ENCODE measurements at places on chromosomes 16 and 17. TPM values are rescaled to one million over a fixed set of nuclear protein-coding genes. Genes with fewer than 3 reads are reported as not detected.

- DNase-seq = no peak
Measured at GRCh38 chr16:12643034-12643455, 160.6 kb downstream of the CPPED1 start.

DNA sequence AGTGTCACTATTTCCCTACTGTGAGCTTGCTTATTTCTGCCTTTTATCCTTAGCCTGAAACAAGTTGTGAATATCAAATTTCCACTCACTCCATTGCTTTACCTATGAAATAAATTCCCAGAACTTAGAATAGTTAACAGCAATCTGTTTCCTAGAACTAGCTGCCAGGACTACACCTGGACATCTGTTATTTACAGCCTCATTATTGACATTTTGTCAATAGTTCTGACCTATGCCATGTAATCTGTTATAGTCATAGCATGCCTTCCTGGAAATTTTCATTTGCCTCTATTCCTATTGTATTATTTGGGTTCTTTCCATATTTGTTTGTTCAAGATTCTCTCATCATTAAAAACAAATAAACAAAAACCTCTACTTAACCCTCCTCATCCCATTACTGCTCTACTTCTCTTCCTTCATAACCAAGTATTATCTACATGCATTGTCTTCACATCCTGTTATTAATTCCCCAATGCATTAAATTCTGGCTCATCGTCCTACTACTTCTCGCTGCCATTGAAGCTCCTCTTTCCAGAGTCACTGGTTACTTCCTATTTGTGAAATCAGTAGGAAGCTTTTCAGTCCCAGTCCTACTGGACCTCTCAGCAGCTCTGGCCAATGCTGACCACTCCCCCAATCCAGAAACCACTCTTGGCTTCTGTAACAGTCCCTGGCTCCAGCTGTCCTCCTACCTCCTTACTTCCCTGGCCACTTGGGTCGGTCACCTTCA is 55.3 kb downstream of the PIGL start:
- DNase-seq = no peak

C17orf50 gene
- total RNA-seq = not detected

- peak; percentile 80 for DNase-seq
Measured at GRCh38 chr16:22318690-22319358, 21.6 kb downstream of the POLR3E start.

C16orf74 gene
- 0.46 TPM for total RNA-seq

- peak; percentile 13 for DNase-seq
Measured at GRCh38 chr16:27851586-27851985, 211.9 kb downstream of the GSG1L start.

RNF112 gene
- total RNA-seq = 0.84 TPM

GRCh38 chr16:73384506-73385089 is 336.7 kb upstream of the ZFHX3 start:
- DNase-seq = no peak

DNA sequence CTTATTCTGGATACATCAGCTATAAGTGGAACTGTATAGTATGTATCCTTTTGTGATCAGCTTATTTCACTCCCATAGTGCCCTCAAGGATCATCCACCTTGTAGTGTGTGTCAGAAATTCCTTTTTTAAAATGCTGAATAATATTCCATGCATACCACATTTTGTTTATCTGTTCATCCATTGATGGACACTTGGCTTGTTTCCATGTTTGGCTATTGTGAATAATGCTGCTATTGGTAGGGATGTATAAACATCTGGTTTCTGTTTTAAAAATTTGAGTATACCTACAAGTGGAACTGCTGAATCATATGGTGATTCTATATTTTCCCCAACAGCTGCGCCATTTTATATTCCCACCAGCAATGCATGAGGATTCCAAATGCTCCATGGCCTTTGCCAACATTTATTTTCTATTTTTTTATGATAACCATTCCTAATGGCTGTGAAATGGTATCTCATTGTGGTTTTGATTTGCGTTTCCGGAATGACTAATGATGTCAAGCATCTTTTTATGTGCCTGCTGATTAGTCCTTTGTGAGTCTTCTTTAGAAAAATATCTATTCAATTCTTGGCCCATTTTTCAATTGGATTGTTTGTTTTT is 11.6 kb downstream of the RCVRN start:
- no peak for DNase-seq

DNA sequence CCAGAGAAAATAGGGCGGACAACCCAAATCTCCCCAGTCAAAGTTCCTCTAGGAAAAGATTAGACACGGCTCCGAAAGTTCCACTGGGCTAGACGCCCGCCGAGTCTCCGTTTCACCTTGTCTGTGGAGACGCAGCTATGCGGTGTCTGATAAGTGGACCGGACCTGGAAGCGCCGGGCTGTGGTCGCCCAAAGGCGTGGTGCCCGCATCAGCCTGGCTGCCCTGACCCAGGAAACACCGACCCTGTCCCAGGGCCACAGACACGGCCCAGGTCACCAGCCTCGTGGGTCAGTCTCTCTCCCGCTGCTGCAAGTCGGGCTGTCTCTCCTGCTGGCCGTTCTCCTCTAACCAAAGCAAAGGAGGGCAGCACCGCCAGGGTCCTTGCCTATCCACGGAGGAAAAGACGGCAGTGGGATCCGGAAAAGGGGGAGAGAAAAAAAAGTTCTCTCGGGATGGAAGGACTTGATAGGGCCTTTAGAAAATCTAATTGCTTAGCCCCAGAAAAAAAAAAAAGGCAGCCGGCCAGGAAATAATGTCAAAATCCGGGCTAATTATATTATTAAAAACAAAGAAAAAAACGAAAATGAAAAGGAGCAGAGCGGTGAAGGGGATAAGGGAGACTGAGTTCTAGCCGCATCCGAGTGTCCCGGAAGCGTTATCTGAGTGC is 13.9 kb upstream of the FOXF1 start:
- DNase-seq = no peak

DNA sequence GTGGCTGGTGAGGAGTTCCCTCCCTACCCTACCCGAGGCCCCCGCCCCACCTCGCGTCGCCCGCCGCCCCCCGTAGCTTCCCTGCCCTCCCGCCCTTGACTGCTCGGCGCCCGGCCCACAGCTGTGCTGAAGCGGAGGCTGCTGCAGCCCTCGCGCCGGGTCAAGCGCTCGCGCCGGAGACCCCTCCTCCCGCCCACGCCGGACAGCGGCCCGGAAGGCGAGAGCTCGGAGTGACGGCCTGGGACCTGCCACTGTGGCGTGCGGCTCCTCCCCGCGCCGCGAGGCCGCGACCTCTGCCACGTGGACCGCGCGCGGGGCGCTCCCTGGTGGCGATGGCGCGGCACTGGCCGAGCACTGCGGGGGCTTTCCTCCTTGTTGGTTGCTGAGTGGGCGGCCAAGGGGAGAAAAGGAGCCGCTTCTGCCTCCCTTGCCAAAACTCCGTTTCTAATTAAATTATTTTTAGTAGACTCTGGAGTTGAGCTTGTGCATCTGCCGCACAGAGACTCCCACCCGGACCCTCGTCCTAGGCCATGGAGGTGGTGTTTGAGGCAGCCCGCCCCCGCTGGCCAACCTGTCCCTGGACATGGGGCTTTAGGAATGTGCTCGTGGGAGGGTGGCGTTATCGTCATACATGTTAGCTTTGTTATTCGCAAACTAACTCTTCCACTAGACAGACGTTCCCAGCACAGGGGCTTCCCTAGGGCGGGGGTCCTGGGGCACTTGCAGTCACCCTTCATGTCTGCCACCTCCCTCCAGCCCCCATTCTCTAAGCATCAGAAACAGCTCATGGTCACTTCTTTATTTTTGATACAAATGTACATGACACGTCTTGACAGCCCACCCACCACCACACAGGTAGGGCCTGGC is 4.4 kb downstream of the TP53I13 start:
- peak; percentile 68 for DNase-seq

DNA sequence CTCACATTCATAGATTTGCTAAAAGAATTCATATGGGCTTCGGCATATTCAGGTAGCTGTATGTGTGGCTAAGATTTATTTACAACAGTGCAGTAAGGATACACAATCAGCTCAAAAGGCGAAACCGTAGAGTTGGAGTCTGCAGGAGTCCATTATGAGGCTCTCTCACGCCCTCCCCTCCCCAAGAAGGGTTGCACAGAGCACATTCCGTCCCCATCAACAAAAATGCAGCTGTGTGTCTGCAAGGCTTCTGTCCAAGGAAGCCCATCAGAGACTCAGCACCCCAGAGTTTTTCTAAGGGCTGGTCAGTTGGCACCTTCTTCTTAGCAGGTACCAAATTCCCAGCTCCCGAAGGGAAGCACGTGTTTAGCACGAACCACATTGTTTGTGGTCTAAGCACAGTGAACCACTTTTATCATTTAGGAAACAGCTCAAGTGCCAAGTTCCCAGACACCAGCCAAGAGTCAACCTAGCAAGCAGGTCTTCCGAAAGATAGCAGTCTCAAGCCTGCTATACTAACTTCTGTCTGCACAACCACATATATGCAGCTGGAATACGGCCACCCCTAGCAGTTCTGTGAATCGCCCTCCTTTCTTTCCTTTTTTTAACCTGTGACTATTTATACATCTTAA is 28.5 kb upstream of the MEAK7 start:
- DNase-seq = no peak

SLC13A2 gene
- total RNA-seq = not detected

ZNF469 gene
- total RNA-seq = 0.54 TPM

- no peak for DNase-seq
Measured at GRCh38 chr17:13931800-13932460, 137.4 kb upstream of the COX10 start.

- DNase-seq = no peak
Measured at GRCh38 chr16:10511829-10512228, 68.6 kb downstream of the EMP2 start.

HS3ST2 gene
- total RNA-seq = not detected

SEPTIN12 gene
- total RNA-seq = not detected

CACNG5 gene
- not detected for total RNA-seq

FBXW10 gene
- not detected for total RNA-seq

GRCh38 chr17:6651919-6652452 is 424 bp downstream of the C17orf100 start:
- no peak for DNase-seq

DNA sequence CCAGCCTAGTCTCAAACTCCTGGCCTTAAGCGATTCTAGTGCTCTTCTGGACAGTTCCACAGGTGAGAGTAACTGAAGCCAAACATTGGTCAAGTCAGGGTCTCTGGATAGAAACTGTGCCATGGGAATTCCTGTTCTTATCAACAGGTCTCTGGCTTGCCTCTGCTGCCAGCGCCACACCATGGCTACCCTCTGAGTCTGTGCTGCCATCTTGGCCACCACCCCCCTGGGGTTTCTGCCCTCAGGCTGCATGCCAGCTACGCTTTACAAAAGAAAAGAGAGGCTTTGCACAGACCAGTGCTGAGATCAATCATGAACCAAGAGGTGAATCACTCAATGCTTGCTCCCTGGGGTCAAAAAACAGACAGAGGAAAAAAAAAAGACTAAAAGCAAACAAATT is 24.4 kb upstream of the CREBBP start:
- no peak for DNase-seq

DNA sequence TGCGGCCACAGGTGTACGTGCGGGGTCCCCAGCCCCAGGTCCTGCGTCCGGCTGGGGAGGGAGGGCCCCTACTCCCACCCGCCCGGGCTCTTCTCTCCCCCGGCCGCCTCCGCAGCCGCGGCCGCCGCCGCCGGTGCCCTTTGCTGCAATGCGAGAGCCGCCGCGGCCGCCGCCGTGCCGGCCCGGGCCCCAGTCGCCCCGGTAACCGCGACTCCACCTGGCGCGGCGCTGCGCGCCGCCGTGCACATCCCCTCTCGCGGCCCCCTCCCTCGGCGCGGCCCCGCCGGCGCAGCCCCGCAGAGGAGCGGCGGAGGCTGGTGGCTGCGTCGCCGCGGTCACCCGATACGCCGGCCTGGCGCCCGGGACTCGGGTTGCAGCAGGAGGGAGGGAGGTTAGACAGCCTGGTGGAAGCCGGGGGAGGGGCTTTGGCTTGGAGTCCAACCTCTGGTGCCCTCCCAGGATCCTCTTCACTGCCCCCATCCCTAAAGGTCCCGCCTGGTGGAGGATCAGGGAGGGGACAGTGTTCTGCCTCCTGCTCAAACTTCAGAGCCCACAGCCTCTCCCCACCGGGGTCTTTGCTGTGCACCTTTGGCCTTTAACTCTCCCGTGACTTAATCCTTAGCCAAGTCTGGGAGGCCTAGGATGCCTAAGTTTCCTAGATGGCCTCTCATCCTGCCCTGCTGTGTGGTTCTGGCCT is 32.9 kb downstream of the SRCIN1 start:
- no peak for DNase-seq

C16orf54 gene
- total RNA-seq = 14.0 TPM

- DNase-seq = no peak
Measured at GRCh38 chr16:84482001-84482891, 22.2 kb downstream of the MEAK7 start.
